ENCODE measurements at places on chromosomes 2 and 18.

DNA sequence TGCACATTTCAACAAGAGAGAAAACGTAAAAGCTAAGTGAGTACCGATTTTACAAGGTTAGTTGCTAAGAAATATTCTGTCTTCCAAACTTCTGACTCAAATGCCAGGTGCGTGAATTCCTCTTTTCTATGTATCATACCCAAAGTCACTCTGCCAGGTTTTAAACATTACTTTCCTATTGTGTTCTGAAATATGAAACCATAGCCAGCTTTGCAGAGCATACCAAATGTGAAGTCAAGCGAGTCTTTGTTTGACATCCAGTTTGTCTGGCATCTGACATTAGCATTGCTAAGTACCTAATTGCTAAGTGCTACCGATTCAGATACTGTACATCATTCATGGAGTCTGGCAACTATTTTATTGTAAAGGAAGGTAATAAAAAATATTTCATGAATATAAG lies 321.9 kb upstream of the GALNT5 start:
- DNase-seq, result no peak

DNA sequence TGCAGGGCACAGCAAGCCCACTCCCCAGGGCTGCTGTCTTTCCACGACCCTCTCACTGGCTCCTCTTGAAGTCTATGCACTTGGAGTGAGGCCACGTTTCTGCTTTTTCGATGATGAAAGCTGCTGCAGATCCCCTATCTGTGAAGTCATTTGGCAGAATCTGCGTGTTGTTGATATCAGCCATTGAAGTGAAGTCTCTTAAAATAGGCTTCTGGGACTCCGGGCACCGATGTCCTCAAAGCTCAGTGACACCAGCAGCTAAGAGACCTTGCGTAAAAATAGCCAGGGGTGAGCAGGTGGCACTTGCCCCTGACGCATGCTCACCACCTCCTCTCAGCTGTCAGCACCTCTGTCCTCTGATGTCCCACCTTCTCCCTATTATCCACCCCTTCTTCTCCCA lies 89.4 kb upstream of the FHL2 start:
- no peak for DNase-seq

DNA sequence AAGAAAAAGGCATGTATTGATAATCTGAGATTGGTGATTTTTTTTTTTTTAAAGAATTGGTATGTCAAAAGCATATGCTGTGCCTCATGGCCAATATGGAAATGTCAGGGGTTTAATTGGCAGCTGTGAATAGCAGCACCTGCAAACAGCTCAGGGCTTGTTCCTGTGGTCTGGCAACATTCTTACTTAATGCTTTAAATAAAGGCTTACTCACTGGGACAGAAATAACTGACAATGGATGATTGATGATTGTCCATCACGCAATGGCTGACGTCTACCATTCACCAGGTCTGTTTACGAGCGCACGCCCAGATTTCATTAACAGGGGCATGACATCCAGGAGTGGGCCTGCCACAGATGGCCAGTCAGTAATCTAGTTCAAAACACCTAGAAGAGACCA lies 66.7 kb downstream of the ETAA1 start:
- peak; percentile 30 for DNase-seq

- no peak for DNase-seq
Observed at GRCh38 chr2:237412988-237413776, 782 bp downstream of the COL6A3 start.

- no peak for DNase-seq
Observed at GRCh38 chr2:136116813-136117390, 1.0 kb downstream of the CXCR4 start.

DNA sequence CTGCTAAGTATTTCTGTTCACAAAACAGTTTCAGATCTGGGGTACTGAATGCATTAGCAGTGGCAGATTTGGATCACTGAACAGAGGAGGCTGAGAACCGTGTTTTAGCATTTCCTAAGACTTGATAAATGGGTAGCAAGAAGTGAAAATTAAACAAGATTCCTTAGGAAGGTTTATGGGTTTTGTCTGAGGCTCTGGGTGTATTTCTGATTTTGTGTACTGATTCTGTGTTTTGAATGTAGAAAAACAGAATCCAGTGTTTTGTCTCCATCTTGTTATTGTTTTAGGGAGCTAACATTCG lies 1.4 kb downstream of the FAM117B start:
- DNase-seq, result no peak

DNA sequence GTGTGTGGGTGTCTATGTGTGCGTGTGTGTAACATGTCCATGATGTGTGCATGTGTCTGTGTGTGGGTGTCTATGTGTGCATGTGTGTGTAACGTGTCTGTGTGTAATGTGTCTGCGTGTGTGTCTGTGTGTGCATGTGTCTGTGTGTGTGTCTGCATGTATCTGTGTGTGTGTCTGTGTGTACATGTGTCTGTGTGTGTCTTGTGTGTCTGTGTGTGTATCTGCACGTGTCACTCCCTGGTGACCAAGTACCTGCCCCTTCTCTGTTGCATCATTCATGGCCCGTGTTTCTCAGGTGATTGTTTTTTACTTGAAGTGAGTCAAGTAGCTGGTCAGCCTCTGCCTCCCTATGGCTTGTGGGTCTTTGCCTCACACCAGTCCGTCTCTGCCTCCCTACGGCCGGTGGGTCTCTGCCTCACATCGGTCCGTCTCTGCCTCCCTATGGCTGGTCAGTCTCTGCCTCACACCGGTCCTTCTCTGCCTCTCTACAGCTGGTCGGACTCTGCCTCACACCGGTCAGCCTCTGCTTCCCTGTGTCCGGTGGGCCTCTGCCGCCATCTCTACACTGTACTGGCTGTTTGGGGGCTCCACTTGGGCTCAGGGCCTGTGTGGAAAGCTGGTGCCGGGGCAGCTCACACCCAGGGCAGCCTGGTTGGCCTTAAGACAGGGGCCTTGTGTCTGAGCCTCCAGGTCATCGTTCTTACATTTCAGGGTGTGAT lies 31.6 kb downstream of the KCNG2 start:
- DNase-seq, result no peak

DNA sequence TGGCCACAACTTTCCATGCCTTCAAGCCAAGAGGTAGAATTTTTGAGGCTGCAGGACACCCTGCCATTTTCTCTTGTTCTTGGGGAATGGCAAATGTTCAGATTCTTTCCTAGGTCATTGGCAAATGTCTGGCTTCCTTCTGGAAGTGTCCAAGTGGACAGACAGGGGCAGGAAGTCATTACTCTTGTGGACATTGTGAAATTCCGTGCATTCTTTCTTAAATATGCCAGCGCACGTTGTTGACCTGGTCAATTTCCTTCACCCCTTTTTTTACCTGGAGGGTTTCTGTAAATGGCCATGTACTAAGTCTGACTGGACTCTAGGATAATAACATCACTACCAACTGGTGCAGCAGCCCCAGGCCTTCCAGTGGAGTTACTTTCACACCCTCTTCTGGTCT lies 13.9 kb downstream of the ASB18 start:
- DNase-seq, result no peak

GRCh38 chr18:8835521-8835953 lies 130.2 kb downstream of the MTCL1 start:
- DNase-seq, result no peak

- no peak for DNase-seq
Observed at GRCh38 chr2:25373269-25373981, 31.7 kb upstream of the DNMT3A start.

- no peak for DNase-seq
Observed at GRCh38 chr2:99865818-99866676, 276.3 kb downstream of the AFF3 start.

GRCh38 chr2:233714121-233714520 lies 1.4 kb downstream of the UGT1A5 start:
- no peak for DNase-seq

- DNase-seq, result no peak
Observed at GRCh38 chr2:6827566-6828298, 38.0 kb downstream of the CMPK2 start.

GRCh38 chr18:23779696-23780303 lies 90.5 kb downstream of the LAMA3 start:
- peak; percentile 20 for DNase-seq

GRCh38 chr2:151437630-151438029 lies 27.9 kb downstream of the RIF1 start:
- no peak for DNase-seq

GRCh38 chr18:77102259-77103040 lies 30.1 kb downstream of the MBP start:
- DNase-seq, result no peak

DNA sequence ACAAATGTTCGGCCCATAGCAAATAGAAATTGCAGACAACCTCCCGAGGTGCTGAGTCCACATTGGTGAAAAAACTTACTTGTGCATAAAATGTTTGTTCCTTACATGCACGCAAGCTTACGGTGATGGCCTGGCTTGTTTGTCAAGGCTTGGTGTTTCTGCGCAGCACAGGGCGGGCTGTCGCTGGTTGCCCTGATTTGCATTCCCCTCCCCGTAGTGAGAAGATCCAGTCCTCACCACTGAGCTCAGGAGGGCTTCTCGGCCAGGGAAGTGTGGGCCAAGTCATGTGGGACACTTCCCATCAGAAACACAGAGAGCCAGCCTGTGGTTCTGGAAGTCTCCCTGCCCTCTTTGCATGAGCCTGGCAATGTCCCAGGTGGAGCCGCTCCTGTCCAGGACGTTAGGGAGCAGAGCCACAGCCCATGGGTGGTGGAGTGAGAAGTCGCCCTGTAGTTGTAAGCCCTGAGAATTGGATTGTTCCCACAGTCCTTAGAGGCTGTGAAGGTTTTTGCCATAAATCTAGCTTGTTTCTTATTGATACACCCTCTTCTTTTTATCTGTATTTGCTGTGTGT lies 152.7 kb downstream of the TWIST2 start:
- no peak for DNase-seq

DNA sequence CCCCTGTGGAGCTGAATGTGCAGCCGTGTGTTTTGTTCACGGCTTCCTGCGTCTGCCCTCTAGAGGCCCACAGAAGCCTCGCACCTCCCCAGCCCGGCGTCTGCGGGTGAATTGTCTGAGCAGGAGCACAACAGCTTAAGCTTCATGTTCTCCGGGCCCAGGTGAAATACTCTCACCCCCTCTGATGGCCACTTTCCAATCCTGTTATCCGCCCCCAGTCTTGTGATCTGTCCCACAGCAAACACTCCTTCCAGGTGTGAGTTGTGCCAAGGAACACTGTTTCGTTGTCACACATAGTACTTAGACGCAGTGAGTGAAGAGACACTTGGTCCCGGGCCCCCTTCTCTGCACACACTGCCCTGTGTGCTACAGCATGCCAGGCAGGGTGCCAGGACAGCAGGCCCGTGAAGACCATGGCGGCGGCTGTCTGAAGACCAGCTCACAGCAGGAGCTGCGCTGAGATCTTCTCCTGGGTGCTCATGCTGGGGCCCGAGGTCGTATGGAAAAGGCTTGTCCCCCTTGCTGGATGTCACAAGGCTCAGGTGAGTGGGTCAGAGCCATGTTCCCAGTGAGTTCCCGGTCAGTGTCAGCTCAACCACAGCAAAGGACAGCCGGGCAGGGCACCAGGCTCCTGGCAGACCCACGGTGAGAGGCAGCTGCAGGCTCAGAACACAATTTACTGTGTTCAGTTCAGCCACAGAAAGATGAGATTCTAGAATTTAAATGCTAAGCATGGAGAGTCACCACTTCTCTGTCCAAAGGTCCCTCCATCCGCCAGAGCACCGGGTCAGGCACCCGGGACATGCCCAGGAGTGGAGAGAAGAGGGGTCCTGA lies 6.8 kb upstream of the PXDN start:
- peak; percentile 50 for DNase-seq

DNA sequence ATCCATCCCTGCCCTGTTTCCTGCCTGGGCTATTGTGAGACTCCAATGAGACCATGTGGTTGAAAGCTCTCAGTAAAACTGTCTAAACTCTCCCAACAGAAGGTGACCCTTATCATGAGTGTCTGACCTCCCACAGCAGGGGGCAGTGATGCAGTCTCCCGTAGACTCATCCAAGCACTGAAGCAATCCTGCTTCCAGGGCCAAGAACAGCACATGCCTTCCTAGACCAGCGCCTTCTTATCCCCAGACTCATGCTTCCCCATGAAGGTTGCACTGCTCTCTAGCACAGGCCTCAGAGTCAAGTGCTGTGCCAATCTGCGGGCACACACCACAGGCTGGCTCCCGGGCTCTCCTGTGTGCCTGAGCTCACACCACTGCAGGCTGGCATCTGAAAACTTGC lies 112.3 kb downstream of the TNS1 start:
- no peak for DNase-seq

DNA sequence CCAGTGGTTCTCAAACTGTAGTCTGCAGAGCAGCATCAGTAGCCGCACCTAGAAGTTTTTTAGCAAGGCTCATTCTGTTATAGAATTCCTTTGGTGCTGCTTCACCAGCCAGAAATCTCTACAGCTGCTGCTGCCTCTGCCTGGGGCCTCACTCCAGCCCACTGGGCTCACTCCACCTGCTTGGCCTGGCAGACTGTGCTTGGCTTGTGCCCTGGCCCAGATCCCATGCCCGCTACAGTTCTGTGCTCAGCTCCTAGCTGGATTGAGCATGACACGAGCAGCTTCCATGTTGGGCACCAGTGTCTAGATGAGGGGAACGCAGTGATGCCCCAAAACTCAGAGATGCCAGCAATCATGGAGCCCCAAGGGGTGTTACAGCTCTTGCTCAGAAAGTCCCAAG lies 22.6 kb downstream of the MAPK4 start:
- no peak for DNase-seq

DNA sequence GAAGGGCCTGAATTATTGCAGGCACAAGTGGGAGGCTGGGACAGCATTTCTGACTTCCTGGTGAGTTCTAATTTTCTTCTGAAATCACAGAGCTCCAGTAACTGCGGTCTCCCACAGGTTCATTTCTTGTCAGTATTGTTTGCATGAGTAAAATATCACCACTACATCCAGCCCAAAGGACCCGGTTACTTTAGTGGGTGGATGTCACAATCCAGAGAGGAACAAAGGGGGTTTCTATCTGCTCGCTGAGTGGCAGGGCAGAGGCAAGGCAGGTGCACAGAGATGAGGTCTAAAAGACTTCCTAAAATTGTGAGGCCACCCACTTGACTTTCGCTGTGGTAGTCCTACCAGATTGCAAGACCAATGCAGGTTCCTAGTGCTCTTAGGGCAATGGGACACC lies 800.4 kb upstream of the ID2 start:
- DNase-seq, result no peak

DNA sequence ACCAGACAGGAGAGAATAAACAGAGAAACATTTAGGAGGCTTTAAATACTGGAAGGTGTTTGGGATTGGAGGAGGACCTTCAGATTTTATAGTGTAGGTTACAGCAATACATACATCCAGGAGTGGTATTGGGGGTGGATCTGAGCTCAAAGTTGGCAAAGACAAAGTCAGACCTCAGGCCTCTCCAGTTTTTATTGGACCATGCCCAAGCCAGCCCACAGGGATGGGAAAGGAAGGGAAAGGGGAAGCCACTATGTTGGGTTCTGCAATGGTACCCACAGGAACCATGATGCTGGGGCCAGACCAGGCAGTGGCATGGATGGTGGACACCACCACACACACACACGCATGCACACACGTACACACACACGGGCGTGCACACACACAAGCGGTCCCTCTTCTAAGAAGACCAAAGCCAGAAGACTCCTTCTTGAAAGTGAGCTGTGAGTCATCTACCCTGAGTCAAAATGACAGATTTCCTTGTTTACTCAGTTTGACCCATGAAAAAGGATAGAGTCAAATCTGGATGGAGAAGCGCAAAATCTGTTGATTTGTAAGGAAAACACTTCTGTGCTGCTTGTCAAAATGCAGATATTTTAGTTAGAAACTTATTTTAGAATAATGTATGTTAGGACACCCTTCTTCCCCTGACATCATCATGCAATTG lies 87.9 kb downstream of the TRABD2A start:
- DNase-seq, result no peak

- DNase-seq, result no peak
Observed at GRCh38 chr2:132999421-132999820, 329.4 kb upstream of the LYPD1 start.

Data from LoVo (cell line).